ENCODE measurements at places on chromosomes 16 and 17. TPM values are rescaled to one million over a fixed set of nuclear protein-coding genes. Genes with fewer than 3 reads are reported as not detected.

The TSPAN10 gene
- 0.30 TPM for total RNA-seq

The RCVRN gene
- total RNA-seq = 0.47 TPM

The CISD3 gene
- 75.9 TPM for total RNA-seq

The CCT6B gene
- 2.6 TPM for total RNA-seq
